ENCODE measurements at places on chromosomes 6 and 20.

GRCh38 chr6:1724616-1725015 is 114.9 kb downstream of the FOXC1 start:
- no peak for DNase-seq

- no peak for DNase-seq
These were observed 282.7 kb downstream of the PLCB1 start for GRCh38 chr20:8414586-8415274.

DNA sequence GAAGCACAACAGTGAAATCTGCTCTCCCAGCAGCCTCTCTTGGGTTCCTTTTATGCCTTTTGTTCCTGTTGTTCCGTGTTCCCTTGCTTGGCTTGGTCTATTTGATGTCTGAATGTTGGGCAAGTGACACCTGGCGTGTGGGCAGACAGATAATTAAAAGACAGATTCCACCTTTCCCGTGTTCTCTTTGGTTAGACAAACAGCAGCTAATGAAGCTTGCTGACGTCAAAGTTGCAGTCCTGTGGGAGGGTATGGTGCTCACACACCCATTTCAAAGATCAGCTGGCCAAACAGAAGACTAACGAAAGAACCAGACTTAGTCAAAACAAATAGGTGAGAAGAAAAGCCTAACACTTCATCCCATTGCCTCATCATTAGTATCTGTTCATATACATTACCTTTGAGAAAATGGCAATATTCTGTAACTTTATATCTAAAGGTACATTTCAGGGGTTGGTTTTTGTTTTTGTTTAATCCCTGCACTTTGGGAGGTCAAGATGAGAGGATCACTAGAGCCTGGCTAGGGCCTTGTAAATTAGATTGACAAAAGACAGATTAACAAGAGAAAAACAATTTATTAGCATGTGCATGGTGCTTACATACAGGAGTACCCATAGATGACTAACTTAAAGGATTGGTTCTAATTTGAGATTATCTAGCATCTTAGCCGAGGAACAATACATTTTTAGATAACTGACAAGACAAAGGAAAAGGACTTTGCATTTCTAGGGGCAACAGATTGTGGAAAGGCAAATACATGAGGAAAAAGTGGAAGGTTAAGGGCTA is 48.9 kb upstream of the TNFRSF21 start:
- DNase-seq = no peak

GRCh38 chr6:17161076-17161475 is 59.2 kb downstream of the STMND1 start:
- DNase-seq = no peak

GRCh38 chr6:30776390-30777154 is 32.2 kb upstream of the IER3 start:
- no peak for DNase-seq

DNA sequence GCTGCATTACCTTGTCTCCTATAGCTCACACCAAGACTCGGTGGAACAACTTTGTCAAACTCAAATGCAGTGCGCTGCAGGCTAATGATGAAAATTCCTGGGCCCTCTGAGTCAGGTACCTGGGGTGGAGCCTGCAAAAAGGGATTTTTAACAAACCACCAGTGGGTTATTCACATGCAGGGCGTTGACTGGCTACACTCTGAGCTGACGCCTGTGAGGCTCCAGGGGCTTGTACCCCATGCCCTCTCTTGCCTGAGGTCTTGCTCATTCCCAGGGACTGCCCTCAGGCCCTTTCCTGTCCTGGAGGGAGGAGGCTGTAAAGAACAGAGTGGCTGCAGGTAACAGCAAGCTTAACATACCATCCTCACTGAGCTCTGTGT is 9.2 kb downstream of the GTSF1L start:
- no peak for DNase-seq

DNA sequence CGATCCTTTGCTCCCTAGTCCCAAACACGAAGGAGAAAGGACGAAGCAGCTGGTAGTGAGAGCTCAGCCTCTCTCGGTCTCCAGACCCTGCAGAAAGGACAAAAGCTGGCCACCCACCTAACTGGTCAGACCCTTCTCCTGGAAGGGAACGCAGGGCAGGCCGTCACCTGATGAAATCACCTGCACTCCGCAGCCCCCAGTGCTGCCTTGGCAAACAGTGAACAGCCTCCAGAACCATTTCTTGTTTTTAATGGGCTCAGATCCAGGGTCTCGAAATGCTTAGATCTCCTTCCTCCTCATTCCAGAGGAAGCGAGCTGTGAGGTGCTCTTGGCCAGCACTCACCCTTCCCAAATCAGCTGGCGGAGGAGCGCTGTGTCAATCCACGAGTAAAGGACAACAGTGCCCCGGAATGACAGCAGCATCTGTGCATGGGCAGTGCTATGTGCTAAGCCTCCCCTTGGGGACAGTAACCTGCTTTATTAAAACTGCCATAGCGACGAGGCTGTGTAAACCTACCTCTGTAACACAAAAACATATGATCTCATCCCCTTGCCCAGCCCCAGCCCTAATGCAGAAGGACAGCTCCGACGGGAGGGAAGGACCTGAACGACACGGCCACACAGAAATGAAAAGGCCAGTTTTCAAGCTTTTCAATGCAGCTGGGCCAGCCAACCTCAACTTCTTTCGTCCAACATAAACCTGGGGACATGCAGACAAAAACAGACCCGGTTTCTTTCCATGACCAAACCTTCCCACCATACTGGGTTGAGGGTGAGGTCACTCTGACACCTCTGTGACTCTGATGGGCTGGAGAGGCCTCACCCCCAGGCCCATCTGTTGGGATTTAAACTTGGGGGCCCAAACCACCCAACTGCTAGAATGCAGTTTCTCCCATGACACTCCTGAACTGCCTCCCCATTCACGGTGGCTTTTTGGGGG is 43.3 kb downstream of the SULF2 start:
- DNase-seq = no peak

GRCh38 chr6:157278171-157278570 is 45.1 kb downstream of the TMEM242 start:
- no peak for DNase-seq

DNA sequence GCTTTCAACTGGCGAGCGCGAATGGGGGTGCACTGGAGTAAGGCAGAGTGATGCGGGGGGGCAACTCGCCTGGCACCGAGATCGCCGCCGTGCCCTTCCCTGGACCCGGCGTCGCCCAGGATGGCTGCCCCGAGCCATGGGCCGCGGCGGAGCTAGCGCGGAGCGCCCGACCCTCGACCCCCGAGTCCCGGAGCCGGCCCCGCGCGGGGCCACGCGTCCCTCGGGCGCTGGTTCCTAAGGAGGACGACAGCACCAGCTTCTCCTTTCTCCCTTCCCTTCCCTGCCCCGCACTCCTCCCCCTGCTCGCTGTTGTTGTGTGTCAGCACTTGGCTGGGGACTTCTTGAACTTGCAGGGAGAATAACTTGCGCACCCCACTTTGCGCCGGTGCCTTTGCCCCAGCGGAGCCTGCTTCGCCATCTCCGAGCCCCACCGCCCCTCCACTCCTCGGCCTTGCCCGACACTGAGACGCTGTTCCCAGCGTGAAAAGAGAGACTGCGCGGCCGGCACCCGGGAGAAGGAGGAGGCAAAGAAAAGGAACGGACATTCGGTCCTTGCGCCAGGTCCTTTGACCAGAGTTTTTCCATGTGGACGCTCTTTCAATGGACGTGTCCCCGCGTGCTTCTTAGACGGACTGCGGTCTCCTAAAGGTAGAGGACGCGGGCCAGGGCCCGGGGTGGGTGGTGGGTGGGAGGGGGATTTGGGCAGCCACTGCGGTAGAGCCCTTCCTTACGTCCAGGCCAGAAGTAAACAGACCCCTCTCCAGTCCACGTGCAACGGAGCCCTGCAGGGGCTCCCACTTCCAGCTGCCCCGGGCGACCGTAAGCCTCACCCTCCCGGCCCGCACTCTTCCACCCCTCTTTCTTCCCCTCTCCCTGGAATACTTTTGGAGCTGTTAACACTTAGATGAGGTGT is 998 bp downstream of the BMP2 start:
- peak; percentile 73 for DNase-seq

GRCh38 chr20:25529295-25529951 is 55.9 kb downstream of the NINL start:
- DNase-seq = no peak

GRCh38 chr6:17589406-17590096 is 10.6 kb upstream of the FAM8A1 start:
- no peak for DNase-seq

DNA sequence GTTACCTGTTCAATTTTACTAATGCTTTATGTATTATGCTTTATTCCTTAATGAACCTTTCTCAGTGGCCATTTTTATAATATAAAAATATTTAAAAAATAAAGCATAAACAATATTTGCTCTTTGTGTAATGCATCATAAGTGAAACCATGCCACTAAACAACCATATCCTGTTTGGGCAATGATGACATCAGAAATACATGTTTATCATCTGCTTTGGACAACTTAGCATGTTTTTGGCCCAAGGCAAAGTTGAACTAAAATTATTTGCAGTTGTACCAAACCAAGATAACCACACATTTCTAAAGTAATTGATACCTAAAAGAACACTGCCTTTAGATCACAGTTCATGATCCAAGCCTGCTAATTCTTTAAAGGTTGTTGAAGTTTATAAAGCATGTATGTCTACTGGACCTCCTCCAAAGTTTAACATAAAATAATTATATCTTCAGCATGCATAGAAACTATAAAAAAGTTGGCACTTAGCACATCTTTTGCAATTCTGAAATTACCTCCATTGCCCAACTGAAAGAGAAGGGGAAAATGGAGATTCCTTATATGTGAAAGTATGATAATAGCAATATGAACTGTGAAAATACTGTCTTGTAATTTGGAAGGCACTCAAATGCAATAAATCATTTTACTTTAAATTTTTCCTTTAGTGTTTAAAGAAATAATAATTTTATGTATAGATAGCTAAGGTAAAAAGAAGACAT is 325.6 kb upstream of the RUNX2 start:
- peak; percentile 14 for DNase-seq

- no peak for DNase-seq
These were observed 17.5 kb downstream of the SRC start for GRCh38 chr20:37363221-37364012.

- DNase-seq = no peak
These were observed 54.1 kb downstream of the CDS2 start for GRCh38 chr20:5180933-5181332.

- no peak for DNase-seq
These were observed 191.9 kb upstream of the PREP start for GRCh38 chr6:105594821-105595220.

GRCh38 chr6:133317704-133318103 is 76.5 kb downstream of the EYA4 start:
- DNase-seq = no peak

DNA sequence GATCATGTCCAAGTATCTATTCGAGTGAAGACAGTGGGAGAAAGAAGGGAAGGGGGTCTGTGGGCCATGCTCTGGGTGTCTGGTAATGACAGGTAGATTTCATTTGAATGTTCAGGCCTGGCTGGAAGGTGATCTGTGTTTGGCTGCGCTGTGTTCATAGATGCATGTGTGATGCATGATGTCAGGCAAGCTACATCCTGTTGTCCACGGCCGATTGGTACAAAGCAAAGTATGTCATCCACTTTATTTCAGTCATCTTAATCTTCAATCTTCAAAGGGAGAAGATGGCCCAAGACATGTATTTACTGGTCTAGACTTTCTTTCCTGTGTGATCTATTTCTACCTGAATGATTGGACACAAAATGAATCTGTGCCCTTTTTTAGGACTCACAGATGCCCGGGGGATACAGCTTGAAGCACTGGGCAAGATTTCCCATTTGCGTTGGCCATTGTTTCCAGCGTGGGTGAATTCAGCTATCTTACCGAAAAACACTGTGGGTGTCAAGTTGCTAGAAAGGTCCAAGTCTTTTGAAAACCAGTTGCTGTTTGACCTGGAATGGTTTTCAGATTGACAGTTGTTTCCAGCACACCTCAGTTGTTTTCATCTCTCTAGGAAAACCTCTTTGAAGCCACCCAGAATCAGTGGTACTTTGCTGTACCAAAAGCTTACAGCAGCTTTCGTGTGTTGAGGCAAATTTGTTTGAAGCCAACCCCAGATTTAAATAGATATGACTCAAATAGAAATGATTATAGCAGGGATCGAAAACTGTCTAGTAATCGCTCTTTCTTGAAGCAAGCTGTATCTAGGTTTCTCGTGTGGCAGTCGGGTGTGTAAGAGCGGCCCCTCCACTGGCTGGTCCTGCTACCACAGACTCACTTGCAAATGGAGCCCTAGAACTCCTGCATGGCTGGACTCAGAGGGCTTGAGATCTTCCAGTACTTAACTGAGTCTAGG is 27.2 kb downstream of the DUSP22 start:
- DNase-seq = no peak

DNA sequence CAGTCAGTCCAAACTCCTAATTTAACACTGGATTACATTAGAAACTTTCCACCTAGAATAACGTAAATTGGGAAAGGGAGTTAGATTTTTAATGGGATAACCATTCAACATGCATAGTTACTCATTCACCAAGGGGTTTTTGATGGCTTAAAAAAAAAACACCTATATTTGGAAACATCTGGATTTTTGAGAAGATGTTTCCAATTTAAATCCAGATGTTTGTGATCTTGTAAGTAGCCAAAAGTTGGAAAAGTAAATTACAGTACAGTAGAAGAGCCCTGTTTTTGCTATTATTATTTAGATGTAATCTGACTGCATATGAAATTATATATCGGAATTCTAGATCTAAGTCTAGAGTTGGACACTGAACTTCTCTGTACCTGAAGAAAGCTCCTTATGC is 478.2 kb downstream of the CD83 start:
- DNase-seq = no peak

- DNase-seq = no peak
These were observed 68.9 kb upstream of the PHACTR2 start for GRCh38 chr6:143608906-143609305.

- no peak for DNase-seq
These were observed 211.0 kb upstream of the SSTR4 start for GRCh38 chr20:22824077-22824476.

- DNase-seq = no peak
These were observed 178.5 kb downstream of the TRDN start for GRCh38 chr6:123458218-123458617.

DNA sequence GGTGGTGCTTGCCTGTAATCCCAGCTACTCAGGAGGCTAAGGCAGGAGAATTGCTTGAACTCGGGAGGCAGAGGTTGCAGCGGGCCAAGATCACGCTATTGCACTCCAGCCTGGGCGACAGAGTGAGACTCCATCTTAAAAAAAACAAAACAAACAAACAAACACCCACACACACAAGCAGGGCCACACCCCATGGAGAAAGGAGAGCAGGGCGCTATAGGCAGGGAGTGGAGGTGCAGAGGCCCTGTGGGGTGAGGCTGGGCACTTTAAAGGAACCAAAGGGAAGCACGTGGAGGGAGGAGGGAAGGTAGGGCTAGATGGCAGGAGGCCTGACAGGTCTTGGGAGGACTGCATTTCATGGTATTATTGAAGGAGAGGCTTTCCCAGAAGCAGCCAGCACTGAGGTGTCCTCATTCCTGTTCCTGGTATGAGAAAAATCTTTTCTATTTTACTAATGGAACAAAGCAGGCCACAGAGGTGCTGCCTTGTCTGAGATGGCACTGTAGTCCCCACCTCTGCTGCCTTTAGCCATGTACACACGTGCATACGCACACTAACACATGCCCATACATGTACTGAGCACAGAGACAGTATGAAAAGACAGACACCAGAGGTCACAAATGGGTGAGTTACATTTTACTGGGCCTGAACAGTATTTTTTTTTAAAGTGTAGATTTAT is 44.0 kb downstream of the BCAS4 start:
- DNase-seq = no peak

Data from common myeloid progenitor, CD34-positive (primary cell).